Activated CD4-positive, CD25-positive, alpha-beta regulatory T cell (primary cell): ENCODE measurements at places on chromosomes 2 and 18.

DNA sequence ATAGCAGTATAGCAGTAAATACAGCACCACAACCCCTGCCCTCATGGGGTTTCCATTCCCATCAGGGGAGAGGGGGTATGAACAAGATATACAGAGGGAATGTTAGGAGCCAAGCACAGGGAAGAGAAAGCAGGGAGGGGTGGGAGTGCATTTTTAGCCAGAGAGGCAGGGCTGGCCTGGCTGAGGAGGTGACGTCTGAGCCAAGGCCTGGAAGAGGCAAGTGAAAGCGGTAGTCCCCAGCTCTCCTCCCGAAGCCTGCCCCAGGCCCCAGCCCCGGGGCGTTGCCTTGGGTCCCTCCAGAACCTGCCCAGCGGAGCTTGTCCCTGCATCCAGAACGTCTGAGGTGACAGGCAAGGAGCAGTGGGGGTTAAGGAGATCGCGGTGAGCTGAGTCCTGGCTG, 45.1 kb upstream of the FOSL2 start:
- no peak for DNase-seq

- no peak for DNase-seq
Observed at GRCh38 chr2:210623506-210623905, 67.1 kb downstream of the CPS1 start.

DNA sequence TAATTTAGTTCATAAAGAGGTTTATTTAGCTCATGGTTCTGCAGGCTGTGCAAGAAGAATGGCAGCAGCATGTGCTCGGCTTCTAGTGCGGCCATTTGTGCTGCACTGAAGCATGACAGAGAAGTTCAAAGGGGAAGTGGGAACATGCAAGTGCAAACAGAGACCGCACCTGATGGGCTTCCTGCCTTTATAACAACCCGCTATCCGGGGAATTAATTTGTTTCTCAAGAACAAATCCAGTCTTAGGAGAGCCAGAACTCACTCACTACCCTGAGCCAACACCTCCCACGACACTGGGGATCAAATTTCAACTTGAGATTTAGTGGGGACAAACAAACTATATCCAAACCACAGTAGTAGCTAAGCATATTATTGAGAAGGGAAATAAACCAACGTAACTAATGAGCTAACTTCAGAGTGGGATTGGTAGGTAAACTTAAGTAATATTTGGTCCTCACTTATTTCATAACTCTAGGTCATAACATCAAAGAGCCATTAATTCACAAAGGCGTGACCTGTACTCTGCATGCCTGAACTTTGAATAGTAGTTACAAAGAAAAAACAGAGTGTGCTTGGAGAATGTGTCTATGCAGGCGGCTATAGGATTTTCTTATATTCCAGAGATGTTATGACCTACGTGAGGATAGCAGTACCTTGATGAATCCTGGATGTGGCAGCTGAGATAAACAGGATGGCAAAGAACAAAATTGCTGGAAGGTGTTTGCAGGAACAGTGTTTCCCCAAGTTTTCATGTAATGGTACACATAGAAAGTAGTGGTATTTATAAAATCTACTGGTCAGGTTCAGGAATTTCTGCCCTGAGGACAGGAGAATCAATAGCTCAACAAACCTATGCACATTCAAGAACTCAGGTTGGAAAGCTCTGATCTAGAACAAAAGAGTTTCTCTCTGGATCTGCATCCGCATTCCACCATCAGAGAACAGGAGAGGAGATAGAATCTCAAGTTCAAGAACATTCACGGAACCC, 845.9 kb upstream of the ID2 start:
- no peak for DNase-seq

DNA sequence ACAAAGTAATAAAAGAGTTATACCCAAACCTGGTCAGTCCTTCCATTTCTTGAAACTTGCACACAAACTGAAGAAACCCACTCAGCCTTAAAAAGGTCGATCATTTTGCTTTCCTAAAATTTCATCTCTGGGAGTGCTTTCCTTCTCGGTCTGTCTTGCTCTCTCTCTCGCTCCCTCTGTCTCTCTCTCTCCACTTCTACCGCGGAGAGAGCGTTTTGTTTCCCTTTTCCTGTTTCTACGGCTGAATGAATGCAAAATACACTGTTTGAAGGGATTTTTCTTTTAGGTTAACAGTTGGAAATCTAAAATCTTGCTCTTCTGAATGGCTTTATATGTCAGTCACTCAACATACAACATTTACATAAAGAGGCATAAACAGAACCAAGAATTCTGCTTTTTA, 424.2 kb downstream of the TGIF1 start:
- DNase-seq: no peak

GRCh38 chr2:205868773-205869333, 186.6 kb downstream of the NRP2 start:
- DNase-seq: no peak
